ENCODE measurements at places on chromosomes 6 and 20. TPM values are rescaled to one million over a fixed set of nuclear protein-coding genes. Genes with fewer than 3 reads are reported as not detected.
A peak's percentile ranks its signal among the peaks of the same experiment; 100 is the strongest.

The TFAP2D gene
- total RNA-seq: not detected

The POPDC3 gene
- 12.3 TPM for total RNA-seq

The PCMTD2 gene
- total RNA-seq: 17.2 TPM

- DNase-seq: peak; percentile 99
These were observed 534.1 kb upstream of the JAG1 start for GRCh38 chr20:11207749-11208502.

DNA sequence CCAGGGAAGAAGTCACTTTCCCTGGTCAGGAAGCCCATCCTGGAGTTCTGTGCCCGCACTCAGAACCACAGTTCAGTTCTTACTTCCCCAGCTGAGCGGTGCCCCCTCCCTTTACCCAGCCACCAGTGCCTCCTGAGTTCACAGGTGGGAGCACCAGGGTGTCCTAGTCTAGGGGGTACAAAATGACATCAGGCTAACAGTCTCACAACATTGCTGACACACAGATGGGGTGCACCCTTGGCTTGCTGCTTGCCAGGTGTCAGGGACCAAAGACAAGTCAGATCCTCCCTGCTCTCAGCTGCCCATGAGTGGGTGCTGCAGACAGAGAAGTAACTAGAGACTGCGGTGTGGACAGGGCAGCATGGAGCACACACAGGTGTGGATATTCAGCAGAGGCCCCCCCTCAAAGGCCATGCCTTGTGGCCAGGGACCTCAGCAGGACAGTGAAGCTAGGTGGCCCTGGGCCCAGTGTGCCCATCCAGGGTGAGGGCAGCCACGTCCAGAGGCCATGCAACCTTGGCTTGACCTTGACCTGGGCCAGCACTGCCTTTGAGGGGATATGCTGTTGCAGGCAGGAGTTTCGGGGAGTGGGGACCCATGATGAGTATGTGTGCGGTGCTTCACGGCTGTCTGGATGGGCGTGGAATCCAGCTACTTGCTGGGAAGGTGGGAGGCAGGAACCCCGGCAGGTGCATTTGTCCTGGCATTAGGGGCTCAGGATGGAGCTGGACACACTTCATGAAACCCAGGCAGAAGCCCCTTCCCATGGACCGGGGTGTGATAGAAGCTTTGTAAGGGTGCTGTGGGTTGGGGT, 110.4 kb upstream of the FRMD1 start:
- DNase-seq: no peak

The SLC22A2 gene
- not detected for total RNA-seq

The SCUBE3 gene
- not detected for total RNA-seq

The PPIL4 gene
- total RNA-seq: 27.6 TPM

The FAM83C gene
- 2.6 TPM for total RNA-seq

The UST gene
- 13.3 TPM for total RNA-seq

GRCh38 chr20:31948008-31948407, 3.8 kb downstream of the PDRG1 start:
- no peak for DNase-seq

The PARD6B gene
- 5.2 TPM for total RNA-seq

GRCh38 chr6:15893556-15894253, 230.9 kb upstream of the DTNBP1 start:
- no peak for DNase-seq

DNA sequence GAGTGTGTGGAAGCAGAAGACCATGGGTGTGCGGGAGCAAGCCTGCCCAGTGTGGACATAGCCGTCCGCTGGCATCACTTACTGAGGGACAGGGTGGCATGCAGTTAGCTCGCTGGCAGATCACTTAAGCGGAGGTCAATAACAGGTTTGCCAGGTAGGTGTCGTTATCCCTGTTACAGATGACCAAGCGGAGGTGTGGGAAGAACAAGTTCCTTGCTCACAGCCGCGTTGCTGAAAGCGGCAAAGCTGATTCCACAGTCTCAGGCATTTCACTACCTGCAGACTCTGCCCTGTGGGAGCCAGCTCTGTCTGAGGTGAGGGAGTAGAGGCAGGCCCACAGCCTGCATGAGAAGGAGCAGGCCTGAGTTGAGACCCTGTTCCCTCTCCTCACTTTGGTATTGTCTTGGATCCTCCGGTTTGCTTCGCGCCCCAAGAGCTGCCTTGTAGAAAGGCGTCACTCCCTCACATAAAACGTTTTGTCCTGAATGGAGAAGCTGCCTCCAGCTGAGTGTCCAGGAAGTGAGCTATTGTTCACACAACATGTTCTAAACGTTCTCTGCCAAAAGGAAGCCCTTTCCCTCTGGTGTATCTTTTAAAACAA, 96.9 kb downstream of the TCP11 start:
- DNase-seq: no peak

DNA sequence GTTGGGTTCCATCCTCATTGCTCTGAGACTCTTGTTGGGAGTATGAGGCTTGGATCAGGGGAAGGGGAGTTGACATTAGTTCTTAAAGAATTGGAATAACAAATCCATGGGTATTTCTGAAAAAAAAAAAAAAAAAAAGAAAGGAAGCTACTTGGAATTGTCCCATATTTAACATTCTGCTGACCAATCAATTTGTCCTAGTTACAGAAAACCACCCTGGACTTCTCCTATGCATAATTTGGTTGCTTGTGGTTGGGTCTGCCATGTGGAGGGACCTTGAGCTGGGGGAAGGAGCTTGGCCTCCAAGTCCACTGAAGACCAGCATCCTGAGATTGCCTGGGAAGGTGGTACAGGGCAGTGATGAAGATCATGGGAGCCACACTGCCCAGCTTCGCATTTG, 32.6 kb downstream of the PLG start:
- DNase-seq: no peak

DNA sequence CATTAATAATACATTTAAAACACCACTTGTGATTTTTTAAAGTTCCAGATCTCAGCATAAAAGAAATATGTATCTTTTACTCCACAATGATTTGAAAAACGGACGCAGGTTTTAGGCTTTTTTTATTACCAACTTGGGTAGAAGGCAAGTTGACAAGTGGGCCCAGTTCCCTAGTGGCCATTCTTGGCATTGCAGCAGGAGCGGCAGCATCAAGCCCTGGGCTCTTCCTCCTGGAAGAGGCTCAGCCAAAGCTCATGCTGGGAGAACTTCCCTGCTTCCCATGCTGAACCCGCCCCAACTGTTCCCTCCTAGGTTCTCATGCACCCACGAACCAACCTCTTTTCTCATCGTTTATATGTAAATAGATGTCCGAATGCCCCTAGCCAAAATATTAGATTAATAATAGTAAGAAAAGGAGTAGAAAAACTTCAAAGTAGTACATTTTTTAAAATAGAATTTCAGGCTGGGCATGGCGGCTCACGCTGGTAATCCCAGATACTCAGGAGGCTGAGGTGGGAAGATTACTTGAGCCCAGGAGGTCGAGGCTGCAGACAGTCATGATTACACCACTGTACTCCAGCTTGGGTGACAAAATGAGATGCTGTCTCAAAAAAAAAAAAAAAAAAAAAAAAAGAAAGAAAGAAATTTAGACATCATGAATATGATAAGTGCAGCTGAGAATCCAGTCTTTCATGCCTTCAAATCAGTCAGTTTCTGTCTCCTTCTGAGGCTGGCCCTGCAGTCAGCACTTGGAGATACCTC, 18.2 kb upstream of the MYB start:
- DNase-seq: no peak

The CRYBG1 gene
- 109 TPM for total RNA-seq

GRCh38 chr20:43345676-43346075, 112.0 kb upstream of the SRSF6 start:
- DNase-seq: no peak

DNA sequence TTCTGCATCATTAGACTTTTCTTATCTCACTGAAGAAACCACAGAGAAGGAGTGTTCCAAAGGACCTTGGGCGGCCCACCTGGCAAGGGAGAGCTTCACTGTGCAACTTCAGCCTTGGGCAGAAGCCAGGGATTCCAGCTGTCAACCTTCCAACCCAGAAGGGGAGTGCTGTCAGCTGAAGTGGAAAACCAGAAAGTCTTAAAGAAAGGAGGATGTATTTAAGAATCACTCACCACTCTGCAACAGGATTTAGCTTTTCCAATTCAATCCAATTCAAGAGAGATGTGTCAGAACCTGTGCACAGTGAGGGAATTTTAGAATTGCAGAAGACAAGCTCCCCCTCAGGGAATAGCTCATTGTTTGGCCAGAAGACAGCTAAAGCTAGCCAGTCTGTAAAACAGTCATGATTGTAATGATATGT, 553.7 kb downstream of the CD83 start:
- peak; percentile 94 for DNase-seq

DNA sequence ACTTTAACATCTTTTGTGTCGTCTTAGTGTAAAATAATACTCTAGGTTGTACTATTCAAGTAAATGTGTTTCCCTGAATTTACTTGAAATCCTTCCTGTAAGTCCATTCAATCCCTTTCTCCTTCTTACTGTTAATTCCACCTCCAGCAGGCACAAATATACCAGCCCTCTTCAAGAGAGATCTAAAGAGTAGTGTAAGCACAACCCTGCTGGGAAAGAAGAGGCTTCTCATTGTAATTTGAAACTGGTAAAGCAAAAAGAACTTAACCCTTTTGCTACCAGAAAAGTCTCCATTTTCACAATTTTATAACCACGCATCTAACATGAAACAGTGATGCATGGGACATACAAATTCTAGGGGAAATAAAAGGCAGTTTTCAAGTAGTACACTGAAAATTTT, at the start of gene BMP5:
Gene BMP5, minus strand, starts transcription at position 191 of the 400 bp plus-strand sequence. CDS start 725 bp downstream, outside the sequence.
- DNase-seq: no peak

The SLC17A3 gene
- not detected for total RNA-seq

- DNase-seq: peak; percentile 26
These were observed 11.6 kb upstream of the HLA-G start for GRCh38 chr6:29816030-29816429.

Data from foreskin keratinocyte (primary cell).